ENCODE measurements at places on chromosomes 6 and 20.

DNA sequence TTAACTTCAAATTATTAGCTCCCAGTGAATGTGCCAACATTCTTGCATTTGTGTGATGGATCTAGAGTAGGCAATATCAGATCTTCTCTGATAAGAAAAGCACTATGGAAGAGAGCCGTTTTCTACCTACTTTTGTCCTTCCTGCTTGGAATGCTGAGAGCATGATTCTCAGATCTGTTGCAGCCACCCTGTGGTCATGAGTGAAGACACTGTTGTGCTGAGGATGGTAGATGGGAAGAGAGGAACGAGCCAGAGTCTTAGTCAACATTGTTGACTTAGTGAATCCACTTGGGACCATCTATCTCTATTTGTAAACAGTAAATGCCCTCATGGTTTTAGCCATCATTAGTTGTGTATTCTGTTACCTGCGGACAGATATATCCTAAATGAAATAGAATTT lies 202.6 kb downstream of the CD109 start:
- no peak for DNase-seq

DNA sequence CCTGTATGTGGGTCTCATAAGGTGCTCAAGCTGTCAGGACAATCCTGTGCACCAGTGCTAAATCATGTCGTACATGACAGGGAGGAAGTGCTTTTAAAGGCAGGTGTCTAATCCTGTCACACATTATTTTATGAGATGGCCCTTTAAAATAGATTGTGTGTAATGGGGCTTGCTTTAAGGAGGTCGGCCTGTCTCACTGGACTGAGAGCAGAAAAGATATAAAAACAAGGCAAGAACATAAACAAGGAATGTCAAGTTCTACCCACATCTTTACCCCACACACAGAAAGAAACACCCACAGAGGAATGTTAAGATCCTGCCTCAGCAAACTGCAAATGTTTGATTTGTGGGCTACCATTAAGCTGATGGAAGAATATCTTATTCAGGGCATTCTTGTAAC lies 279.0 kb downstream of the FOXA2 start:
- DNase-seq: no peak

- DNase-seq: no peak
Measured at GRCh38 chr6:49918787-49919186, 45.2 kb downstream of the DEFB114 start.

- no peak for DNase-seq
Measured at GRCh38 chr6:20661721-20662120, 127.5 kb downstream of the CDKAL1 start.

DNA sequence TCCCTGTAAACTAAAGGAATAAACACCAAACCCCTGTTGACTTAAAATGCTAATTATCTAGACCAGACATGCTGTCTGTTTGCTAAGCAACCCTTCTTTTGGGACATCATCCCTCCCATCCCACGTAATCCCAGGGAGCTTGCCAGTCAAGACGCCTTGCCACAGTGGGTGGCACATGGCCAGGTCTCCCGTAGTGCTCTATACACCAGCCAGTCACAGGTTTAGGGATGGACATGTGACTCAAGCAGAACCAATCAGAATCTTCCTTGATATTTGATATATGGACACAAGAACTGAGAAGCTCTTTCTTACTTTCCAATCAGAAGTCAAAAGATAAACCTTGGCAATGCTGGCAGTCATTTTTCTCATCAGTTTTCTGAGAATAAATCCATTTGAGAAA lies 60.0 kb downstream of the CNKSR3 start:
- no peak for DNase-seq

DNA sequence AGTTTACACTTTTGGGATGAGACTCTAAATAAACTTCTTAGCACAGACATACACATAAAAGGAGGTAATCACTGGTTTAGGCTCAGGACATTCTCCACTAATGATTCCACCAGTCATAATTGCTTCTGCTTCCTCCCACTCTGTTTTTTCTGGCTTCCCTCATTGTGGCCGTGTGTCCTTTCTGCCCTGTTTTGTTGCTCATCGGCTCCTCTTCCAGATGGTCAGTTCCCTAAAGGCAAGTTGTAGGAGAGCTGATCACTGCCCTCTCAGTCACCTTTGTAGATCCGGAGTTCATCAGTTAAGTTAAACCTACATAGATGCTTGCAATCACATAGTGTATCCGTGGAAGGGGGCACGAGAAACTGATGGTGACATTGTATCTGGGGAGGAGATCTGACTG lies 200.5 kb upstream of the ARG1 start:
- DNase-seq: no peak

GRCh38 chr6:158629367-158630221 lies 14.9 kb downstream of the DYNLT1 start:
- peak; percentile 35 for DNase-seq

DNA sequence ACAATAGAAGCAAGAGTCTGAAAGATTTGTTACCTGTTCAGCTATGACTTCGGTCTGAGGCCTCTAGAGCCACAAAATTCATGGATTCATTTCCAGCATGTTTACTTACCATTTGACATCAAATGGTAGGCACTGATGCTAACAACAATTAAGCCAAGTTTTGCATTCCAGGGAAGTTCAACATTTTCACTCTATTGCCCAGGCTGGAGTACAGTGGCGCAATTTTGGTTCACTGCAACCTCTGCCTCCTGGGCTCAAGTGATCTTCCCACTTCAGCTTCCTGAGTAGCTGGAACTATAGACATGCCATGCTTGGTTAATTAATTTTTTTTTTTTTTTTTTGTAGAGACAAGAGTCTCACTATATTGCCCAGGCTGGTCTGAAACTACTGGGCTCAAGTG lies 114.1 kb upstream of the SGK1 start:
- no peak for DNase-seq

DNA sequence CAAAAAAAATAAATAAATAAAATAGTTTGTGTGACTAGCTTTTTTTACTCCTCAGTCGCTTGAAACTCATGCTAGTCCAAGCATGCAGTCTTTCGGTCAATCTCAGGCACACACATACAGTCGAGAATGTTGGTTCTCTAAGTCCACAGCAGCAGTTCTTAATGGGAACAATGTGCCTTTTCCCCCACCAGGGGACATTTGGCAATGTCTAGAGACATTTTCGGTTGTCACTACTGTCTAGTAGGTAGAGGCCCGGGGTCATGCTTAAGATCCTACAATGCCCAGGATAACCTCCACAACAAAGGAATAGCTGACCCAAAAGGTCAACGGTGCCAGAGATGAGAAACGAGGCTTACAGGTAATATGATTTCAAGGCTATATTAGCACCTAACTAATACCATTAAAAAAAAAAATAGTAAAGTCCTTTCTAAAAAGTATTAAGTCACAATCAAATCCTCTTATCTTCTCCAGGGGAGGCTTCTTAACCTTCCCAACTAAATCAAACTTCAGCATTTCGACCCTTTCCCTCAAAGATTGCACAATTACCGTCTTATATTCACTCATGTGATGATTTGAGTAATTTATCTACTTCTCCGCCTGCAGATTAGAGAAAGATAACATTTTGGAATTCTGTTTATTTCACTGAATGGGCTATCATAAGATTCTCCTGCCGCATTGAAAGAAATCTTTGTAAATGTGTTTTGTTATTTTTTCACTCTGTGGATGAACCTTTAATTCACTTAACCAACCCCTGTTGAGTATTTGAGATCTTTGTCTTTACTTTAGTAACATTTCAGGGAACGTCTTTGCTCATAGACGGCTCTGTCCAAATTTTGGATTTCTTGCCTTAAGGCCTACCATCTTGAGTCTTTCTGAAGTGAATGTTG lies 8.1 kb upstream of the SALL4 start:
- no peak for DNase-seq

GRCh38 chr6:15244620-15245360 lies 1.1 kb upstream of the JARID2 start:
- no peak for DNase-seq

GRCh38 chr6:147507162-147508041 lies 1.1 kb upstream of the SAMD5 start:
- DNase-seq: no peak

DNA sequence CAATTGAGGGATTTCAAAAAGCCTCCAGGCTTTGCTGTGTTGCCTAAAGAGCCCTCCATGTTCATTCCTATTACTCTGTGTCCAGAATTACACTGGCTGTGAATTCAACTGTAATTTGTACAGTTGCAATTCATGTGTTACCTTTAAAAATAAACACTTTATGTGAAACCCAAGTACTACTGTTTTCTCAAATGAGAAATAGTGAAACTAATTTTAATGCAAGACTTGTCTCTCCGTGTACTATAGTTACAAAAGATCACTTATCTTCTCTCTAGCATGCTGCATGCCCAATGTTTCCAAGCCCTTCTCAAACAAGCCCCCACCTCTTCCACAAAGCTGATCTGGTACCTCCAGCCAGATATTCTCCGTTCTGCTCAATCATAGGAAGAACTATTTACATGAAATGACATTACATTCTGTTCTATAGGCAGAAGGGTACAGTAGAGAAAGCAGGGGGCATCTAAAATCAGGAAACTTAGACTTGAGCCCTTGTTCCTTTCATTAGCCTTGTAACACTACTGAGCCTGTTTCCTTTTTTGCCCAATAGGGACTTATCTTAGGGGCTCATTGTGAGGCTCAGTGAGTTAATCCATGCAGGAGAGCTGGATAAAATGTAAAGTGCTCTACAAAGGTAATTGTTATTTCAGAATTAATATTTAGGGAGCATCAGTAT lies 12.3 kb upstream of the COL9A1 start:
- DNase-seq: no peak

DNA sequence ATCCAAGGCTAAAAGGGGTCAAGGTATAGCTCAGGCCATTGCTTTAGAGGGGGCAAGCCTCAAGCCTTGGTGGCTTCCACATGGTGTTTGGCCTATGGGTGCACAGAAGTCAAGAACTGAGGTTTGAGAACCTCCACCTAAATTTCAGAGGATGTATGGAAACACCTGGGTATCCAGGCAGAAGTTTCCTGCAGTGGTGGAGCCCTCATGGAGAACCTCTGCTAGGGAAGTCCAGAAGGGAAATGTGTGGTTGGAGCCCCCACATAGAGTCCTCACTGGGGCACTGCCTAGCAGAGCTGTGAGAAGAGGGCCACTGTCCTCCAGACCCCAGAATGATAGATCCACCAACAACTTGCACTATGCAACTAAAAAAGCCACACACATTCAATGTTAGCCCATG lies 678.7 kb upstream of the ADGRB3 start:
- DNase-seq: no peak

DNA sequence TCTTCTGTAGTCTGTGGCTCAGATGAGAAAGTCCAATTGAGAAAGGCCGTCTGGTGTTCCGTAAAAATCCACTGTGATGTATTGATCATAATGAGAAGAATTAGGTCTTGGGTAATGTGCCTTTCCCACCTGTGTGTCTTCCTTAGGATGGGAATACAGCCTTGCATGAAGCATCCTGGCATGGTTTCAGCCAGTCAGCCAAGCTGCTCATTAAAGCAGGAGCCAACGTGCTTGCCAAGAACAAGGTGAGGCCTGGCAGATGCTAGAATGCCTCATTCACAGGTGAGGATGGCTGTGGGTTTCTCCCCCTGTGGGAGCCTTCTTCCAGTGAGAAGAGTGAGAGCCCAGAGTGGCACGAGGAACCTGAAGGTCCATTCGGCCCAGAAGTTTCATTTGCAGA lies 32.7 kb downstream of the LYRM2 start:
- no peak for DNase-seq

Data from SHP77 treated with DMSO at 0.1 percent for 48 hours (cell line).